ENCODE measurements at places on chromosomes 1 and 21.
A peak's percentile ranks its signal among the peaks of the same experiment; 100 is the strongest.

GRCh38 chr1:205701420-205701819 is 21.1 kb upstream of the SLC45A3 start:
- DNase-seq, result no peak

DNA sequence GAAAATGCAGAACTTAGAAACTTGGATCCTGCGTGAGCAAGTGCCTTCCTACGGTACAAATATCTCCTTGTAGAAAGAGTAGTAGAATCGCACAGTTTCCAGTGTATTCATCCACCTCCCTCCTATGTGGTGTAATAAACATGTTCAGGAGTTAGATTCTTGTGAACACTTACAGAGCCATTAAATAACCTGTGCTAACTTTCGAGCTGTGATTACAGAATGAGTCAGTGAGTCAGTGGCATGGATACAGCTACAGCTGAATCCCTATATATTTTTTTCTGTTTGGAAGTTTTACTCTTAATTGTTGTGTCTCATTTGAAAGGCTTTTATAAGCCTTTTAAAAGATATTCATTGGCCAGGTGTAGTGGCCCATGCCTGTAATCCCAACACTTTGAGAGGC is 148.7 kb downstream of the EDEM3 start:
- DNase-seq, result no peak

DNA sequence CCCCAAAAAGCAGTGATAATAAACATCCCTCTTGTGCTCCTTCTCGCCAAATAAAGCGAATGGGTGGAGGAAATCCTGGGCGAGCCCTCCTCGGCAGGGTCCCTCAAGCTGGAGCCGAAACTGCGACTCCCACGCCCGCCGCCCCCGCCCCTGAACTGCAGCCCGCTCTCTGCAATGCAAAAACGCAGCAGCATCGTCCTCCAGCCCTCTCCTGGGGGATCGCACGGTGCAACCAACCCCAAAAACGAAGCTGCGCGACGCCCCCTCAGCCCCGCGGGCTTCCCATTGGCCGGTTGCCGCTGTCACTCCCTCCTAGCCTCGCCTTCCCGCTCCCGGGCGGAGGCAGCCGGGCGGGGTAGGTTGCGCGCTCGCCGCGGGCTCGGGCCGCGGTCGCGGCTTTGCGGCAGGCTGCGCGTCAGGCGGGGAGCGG is at the start of gene TMCC2:
TMCC2 (plus strand) TSS at position 363 of the 430 bp plus-strand sequence. CDS start 619 bp downstream, outside the sequence.
- DNase-seq, result peak; percentile 100

DNA sequence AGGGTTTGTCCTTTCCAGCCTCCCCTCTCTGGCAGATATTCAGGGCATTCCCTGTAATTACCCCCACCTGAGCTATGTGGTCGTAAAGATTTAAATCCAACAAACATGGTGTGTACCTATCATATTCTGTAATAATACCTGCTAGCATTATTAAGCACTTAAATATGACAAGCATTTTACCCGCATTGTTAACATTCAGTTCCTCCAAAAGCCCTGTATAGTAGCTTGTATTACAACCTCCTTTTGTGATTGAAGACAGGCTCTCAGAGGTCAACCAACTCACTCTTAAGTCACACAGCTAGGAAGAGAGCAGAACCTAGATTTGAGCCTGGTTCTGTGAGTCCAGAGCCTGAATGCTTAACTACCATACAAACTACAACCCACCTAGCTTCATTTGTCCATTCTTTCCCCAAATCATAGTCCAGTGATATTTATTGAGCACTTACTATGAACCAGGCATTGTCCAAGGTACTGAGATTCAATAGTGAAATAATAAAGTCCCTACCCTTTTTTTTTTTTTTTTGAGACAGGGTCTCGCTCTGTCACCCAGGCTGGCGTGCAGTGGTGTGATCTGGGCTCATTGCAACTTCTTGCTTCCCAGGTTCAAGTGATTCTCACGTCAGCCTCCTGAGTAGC is 13.8 kb upstream of the KDM4A start:
- DNase-seq, result no peak

- DNase-seq, result no peak
These were observed 545.2 kb upstream of the CAMK1G start for GRCh38 chr1:209038316-209038715.

DNA sequence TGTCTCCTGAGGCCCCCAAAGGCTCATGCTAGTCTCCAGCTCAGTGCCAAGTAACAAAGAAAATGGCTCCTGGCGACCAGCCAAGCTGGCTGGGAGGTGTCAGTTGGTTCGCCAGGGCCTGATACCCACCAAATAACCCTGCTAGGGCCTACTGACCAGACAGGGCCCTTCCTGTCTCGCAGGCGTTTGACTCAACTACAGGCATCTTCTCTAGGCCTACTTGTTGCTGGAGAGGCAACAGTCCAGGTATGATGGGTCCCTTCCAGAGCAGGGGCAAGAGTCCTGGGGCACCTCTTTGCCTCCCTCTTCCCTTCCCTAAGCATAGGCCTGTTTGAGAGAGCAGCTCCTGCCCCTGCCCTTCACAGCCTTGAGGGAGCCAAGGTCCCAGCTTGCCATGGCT is 147.9 kb upstream of the VANGL1 start:
- DNase-seq, result no peak

GRCh38 chr1:40140211-40140973 is 20.8 kb upstream of the RLF start:
- DNase-seq, result no peak

DNA sequence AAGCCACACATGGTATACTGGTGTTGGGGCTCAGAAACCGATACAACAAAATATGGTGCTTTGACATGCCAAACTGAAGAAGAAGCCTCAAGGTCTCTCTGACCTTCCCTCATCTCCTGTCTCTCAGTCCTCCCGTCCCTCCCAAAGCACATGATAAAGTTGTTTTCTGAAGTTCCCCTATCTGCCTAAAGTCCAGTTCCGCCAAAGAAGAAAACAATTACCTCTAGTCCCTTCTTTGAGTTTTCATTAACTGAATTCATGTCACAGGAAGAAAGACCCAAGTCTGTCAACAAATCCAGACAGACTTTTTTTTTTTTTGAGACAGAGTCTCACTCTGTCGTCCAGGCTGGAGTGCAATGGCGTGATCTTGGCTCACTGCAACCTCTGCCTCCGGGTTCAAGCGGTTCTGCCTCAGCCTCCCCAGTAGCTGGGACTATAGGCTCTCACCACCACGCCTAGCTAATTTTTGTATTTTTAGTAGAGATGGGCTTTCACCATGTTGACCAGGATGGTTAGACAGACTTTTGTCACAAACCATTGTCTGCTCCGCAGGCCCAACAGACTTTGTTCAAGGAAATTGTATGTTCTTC is 32.2 kb upstream of the SLC2A1 start:
- no peak for DNase-seq

GRCh38 chr1:177219554-177220458 is 49.0 kb downstream of the BRINP2 start:
- no peak for DNase-seq

GRCh38 chr21:32483293-32483595 is 70.7 kb downstream of the EVA1C start:
- DNase-seq, result no peak

- DNase-seq, result no peak
These were observed 8.3 kb upstream of the FASLG start for GRCh38 chr1:172650474-172651193.

GRCh38 chr1:23403038-23403336 is 21.6 kb downstream of the TCEA3 start:
- peak; percentile 59 for DNase-seq

- no peak for DNase-seq
These were observed 55.4 kb downstream of the KCNAB2 start for GRCh38 chr1:6100861-6101783.

- DNase-seq, result no peak
These were observed 23.4 kb downstream of the C8A start for GRCh38 chr1:56877973-56878372.

DNA sequence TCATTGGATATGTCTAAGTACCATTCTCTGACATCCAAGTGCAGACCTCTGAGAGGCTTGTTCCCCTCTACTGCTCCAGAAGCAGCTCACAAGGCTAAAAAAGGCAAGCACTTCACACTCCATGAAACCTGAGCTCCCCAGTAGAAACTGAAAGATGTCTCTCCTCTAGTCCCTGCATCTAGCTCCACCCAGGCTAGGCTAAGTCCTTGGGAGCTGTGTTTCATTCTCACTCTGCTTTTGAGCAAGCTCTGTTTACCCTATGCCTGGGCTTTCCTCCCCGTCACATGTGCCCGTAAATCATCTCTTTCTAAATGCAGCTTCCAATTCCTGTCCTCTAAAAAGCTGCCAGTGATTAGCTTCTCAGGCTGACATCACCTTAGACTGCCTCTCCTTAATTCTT is 39.0 kb downstream of the LRRC71 start:
- no peak for DNase-seq

- DNase-seq, result no peak
These were observed 82.9 kb downstream of the PCBP3 start for GRCh38 chr21:45726438-45726837.

DNA sequence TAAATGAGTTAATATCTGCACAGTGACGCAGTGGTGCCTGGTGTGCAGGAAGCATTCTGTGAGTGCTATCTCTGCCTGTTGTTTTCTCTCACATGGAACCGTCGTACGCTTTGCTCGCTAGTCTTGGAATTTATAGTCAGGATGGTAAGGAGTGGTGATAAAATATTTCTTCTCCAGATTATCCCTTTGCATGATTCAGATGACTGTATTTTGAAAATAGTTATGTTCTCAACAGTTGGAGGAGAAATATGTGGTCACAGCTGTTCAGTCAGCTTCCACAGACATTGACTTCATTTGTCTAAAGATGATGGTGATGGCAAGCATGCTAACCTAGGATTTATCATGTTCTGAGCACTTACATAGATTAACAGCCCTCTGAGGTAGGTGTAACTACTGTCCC is 41.3 kb upstream of the VAMP3 start:
- no peak for DNase-seq

DNA sequence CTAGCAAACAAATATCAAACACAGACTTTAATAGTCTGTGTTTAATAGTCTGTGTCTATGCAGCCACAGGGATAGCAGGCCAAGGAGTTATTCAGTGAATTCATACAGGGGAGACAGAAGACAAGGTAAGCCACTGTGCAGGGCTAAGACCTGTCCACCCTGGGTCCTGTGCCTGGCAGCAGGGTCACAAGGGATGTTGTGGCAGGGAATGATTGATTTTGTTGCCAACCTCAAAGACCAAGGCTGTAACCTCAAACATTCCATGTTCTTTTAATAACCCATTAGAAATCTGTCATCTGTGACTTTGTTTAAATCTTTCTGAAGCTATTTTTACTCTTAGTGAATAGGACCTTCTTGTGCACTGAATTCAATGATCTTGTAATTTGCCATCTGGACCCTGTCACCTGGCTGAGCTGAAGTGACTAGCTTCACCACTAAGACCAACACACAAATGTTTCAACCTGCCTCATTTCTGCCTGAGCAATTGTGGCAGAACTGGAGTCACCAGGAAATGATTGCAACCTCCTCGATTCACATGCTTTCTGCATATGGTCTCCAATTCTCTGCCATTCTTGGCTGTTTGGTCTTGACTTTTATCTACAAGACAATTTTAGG is 154.2 kb downstream of the ASTN1 start:
- DNase-seq, result no peak

GRCh38 chr1:26189751-26190275 is 589 bp upstream of the CATSPER4 start:
- peak; percentile 54 for DNase-seq

DNA sequence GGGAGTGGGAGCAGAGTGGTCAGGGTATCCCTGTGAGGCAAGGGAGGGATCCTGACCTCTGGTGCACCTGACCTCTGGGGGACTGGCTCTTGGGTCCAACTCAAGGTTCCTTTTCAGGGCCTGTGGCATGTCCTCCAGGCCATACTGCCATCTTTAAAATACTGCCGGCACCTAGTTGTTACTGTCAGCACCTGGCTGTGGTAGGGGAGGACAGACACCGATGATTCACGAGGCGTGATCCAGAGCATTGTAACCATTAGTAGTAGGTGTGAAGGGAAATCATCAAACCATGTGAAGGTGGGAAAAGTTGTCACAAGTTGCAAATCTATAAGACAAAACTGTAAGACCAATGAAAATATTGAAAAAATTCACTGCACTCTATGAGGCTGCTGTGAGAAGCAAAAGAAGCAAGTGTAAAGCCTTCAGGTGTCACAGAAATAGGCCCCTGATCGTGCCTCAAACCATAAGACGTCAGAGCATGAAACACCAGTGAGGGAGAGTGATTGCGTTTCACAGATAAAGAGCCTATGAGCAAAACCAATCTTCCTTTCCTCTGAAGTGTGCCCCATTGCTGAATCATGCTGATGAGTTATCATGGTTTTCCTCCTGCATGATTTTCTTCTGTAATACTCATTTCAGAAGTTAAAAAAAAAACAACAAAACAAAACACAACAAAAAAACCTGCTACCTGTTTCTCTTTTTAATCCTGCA is 55.3 kb downstream of the CDC7 start:
- DNase-seq, result peak; percentile 79

DNA sequence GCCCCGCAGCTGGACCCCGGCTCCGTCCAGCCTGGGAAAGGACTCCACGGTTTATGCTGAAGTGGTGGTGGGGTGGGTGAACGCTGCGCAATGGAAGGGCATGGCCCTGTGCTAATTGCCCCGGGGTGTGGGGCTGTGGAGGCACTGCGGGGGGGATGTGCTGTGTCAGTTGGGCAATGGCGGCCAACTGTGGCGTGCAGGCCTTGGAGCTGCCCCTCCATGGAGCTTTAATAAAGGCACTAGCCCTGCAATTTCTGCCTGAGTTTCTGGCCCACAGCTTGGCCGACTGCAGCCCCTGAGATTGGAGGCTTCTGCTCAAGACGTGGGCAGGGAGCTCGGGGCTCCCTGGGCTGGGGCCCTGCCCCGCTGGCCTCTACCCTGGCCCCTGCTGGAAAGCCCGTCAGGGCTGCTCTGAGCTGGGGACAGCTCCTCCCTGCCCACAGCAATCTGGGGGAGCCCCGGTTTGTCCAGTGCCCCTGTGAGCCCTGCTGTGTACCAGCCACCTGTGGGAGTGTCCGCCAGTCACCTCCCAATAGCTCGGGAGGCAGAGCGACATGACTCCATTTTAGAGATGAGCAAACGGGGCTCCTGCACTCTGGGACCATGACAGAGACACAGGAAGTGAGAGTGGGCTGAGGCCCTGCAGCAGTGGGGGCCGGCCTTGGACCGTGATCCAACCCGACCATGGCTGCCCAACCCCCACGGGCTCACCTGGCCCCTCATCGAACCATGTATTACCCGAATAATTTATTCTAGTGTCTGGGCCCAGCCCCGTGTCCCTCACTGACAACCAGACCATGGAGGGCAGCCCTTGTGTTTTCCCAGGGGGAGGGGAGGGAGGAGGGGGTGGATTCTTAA is 8.7 kb upstream of the TNFRSF14 start:
- DNase-seq, result no peak

GRCh38 chr1:39735731-39736130 is 3.0 kb upstream of the PPIE start:
- no peak for DNase-seq

GRCh38 chr1:17315542-17316130 is 7.6 kb downstream of the PADI4 start:
- no peak for DNase-seq

DNA sequence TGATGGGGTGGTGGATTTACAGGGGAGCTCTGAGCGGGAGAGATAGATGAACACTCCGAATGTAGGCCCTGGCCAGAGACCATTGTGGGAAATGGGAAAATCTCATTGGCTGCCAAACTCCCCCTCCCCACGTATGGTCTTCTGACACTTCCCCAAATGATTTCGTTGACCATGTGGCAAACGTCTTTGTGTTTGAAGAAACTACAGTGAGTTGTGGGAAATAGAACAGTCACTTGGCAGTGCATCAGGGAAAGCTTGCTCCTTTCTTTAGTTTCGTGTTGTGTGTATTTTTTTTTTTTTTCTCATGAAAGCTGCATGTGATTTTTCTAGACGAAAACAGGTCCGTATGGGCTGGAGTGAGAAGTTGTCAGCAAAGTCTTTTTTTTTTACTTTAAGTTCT is 25.0 kb upstream of the GRIK3 start:
- no peak for DNase-seq

GRCh38 chr1:153432874-153433681 is 16.8 kb downstream of the S100A7A start:
- DNase-seq, result peak; percentile 93
